ENCODE measurements at places on chromosomes 16 and 17. TPM values are rescaled to one million over a fixed set of nuclear protein-coding genes. Genes with fewer than 3 reads are reported as not detected.
A peak's percentile ranks its signal among the peaks of the same experiment; 100 is the strongest.

GRCh38 chr16:88806491-88807111 is 3.0 kb downstream of the CDT1 start:
- no peak for DNase-seq
- no peaks in the 10 kb centered on the region for H3K27me3 ChIP-seq
- H3K36me3 ChIP-seq, result no peaks in the 10 kb centered on the region
- no peak overlapping the region for H3K4me3 ChIP-seq
- no peak overlapping the region for H3K27ac ChIP-seq

- H3K4me3 ChIP-seq, result no peak overlapping the region
- H3K27me3 ChIP-seq, result no peaks in the 10 kb centered on the region
- H3K36me3 ChIP-seq, result no peaks in the 10 kb centered on the region
- no peak overlapping the region for H3K27ac ChIP-seq
- no peak for DNase-seq
Measured at GRCh38 chr17:2562162-2562858, 31.1 kb upstream of the PAFAH1B1 start.

DNA sequence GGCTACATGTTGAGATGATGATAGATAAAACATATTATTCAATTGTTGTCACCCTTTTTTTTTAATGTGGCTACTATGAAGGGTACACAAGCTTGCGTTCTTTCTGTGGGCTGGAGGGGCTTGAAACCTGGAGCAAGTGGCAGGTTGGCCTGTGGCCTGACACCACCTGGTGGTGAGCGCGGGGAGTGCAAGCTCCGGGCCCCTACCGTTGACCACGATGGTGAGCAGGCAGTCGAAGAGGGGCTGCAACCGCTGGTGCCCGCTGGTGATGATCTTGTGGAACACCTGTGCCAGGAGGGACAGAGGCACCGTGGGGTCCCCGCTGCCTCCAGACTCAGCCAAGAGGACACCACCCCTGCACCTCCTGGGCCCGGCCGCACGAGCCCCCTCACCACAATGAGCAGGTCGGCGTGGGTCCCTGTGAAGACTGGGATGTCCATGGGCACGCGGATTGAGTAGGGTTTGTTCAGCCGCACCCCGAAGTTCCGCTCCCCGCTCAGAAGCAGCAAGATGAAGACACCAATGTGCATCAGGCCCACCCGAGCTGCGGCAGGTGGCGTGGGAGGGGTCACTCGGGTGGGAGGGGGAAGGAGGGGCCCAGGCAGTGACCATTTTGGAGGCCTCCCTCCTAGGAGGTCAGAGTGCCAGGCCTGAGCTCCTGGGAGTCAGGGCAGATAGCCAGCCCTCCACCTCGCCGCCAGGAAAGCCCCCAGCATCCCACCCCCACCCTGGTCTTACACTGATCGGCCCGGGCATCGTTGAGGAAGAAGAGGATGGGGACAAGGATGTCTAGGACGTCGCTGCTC is 14.4 kb downstream of the HID1 start:
- no peaks in the 10 kb centered on the region for H3K27me3 ChIP-seq
- peaks cover 24% of the 10 kb centered on the region for H3K36me3 ChIP-seq
- no peak overlapping the region for H3K27ac ChIP-seq
- peaks cover 4% of the 10 kb centered on the region for H3K4me1 ChIP-seq

KRTAP3-2 gene
- total RNA-seq, result not detected

- no peaks in the 10 kb centered on the region for H3K4me1 ChIP-seq
- DNase-seq, result no peak
- no peaks in the 10 kb centered on the region for H3K36me3 ChIP-seq
- H3K27ac ChIP-seq, result no peak overlapping the region
Measured at GRCh38 chr17:78089576-78090281, 38.8 kb downstream of the TMC6 start.

DNA sequence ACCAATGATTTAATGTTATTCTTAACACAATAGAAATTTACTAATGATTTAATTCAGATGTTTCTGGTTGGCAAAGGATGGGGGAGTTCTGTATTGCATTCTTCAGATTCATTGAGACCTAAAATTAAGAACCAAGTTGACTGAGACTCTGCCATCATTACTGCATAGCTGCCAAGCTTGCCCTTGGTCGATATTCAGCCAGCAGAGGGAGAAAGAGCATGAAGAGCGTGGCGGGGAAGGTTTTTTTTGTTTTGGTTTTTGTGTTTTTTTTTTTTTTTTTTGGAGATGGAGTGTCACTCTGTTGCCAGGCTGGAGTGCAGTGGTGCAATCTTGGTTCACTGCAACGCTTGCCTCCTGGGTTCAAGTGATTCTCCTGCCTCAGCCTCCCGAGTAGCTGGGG is 659.4 kb upstream of the EEF2KMT start:
- H3K27ac ChIP-seq, result no peak overlapping the region
- no peak overlapping the region for H3K4me3 ChIP-seq
- H3K27me3 ChIP-seq, result no peaks in the 10 kb centered on the region
- H3K4me1 ChIP-seq, result no peaks in the 10 kb centered on the region

DNA sequence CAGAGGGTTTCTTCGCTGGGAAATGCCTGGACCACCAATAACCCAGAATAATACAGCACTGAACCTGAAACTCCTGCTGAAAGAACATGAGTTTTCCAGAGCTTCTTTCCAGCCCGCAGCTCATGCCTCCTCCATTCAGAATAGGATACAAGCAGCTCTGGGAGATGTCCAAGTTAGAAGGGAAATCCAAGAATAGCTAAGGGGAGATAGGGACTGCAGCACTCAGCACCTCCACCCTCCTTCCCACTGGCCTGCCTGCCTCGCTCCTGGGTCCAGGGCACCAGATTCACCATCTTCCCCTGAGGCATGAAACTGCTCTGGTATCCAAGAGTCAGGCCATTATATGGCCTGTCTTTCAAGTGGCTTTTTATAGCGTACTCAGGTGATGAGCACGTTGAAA is 4.1 kb downstream of the KRT31 start:
- no peak overlapping the region for H3K4me3 ChIP-seq
- no peaks in the 10 kb centered on the region for H3K36me3 ChIP-seq
- no peaks in the 10 kb centered on the region for H3K27me3 ChIP-seq
- no peak overlapping the region for H3K27ac ChIP-seq
- no peak for DNase-seq
- no peaks in the 10 kb centered on the region for H3K4me1 ChIP-seq

DNA sequence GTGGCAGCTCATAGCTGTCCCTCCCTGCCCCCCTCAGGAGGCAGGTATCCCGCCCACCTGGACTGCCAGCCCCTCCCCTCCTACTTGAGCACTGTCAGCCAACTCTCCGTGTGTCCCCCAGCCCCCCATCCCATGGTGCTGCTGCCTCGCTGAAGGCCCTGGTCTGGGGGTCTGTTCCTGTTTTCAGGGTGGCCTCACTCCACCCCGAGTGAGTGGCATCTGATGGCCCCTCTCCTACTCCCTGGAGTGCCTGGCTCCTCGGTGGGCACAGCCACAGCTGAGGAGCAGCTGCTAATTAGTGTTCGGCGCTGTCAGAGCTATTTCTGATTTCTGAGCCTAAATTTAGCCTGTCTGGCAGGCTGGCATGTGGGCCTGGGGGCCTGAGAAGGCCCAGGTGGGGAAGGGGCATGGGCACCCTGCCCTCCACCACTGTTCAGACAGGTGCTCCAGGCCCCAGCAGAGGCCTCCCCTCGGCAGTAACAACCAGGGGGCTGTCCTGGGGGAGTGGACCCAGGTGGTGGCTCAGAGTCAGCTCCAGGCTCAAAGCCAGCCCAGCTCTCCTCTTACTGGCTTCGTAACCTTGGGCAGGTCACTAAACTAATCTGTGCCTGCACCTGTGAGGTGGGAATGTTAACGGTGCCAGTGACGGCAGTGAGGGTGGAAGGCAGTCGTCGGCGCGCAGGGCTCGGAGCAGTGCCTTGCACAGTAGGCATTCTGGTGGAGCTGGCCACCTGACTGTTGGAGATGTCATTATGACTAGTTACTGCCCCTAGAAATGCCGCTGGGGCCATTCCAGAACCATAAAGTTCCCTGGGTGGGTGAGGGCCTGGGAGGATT is 6.5 kb downstream of the FMNL1 start:
- no peak for DNase-seq
- H3K4me3 ChIP-seq, result no peak overlapping the region
- H3K4me1 ChIP-seq, result peaks cover 25% of the 10 kb centered on the region

GRCh38 chr17:5869041-5869745 is 201.0 kb upstream of the WSCD1 start:
- H3K27me3 ChIP-seq, result no peaks in the 10 kb centered on the region
- H3K4me3 ChIP-seq, result no peak overlapping the region
- no peaks in the 10 kb centered on the region for H3K36me3 ChIP-seq
- no peak overlapping the region for H3K27ac ChIP-seq
- H3K4me1 ChIP-seq, result no peaks in the 10 kb centered on the region

DNA sequence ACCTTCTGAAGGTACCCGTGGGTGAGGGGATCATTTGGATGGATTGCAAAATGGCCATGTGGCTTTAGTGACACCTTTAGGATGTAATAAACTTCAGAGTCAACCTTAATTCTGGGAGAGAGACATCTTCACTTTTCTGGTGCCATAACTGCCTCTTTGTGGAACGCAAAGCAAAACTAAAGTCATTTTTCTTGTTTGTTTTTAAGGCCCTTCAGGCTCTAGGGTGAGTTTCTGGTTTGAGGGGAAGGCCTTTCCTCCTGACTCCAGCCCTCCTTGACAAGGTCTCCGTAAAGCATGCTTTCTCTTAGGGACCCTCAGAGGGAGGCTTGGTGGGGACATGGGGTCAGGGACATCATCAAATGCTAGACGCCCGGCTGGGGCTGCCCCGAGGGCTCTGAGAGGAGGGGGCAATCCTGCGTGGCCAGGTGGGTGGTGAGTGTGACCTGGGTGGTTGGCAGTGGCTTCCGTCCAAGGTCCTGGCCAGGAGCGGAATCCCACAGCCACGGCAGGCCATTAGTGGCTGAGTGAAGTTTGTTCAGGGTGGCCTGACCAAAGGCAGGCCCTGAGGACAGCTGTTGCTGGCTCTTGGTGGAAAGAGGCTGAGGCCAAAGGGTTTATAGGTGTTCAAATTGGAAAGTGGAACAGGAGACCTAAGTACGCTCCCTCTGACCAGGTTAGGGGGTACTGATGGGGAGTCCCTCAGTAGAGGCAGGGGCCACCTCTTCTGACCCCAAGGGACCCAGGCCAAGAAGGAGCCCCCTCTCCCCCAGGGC is 112.2 kb downstream of the METRNL start:
- DNase-seq, result no peak
- H3K4me3 ChIP-seq, result no peak overlapping the region
- H3K27ac ChIP-seq, result no peak overlapping the region
- no peaks in the 10 kb centered on the region for H3K27me3 ChIP-seq
- no peaks in the 10 kb centered on the region for H3K36me3 ChIP-seq
- H3K4me1 ChIP-seq, result no peaks in the 10 kb centered on the region

DNA sequence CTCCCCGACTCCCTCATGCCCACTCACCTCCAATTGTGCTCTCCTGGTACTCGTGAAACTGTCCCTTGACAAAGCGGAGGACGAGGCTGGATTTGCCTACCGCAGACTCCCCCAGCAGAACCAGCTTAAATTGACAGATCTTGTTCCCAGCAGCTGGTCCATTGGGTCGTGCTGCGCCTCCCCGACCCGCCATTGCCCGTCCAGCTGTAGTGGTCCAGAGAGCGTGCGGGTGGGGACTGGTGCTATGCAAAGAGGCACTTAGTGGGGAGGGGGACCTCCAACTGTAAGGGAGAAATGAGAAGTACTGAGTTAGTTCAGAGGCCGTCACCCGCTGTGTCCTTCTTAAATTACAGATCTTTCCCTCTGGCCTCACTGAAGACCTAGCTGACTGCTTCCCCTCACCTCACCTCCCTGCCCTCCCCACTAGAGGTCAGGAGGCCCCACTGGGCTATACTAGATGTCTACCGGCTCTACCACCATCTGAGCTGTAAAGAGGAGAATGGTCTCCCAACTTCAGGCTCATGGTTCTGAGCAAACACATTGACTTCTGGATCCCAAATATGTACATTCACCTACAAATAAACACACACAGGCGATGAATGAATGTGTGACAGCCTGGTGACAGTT is 7.8 kb downstream of the HSPB9 start:
- peak overlapping the region; percentile 31 for H3K27ac ChIP-seq
- no peak overlapping the region for H3K4me3 ChIP-seq
- peaks cover 21% of the 10 kb centered on the region for H3K36me3 ChIP-seq
- H3K27me3 ChIP-seq, result no peaks in the 10 kb centered on the region

KRTAP1-5 gene
- total RNA-seq, result not detected

- H3K27me3 ChIP-seq, result no peaks in the 10 kb centered on the region
- no peaks in the 10 kb centered on the region for H3K36me3 ChIP-seq
- no peak for DNase-seq
- H3K27ac ChIP-seq, result no peak overlapping the region
- H3K4me1 ChIP-seq, result no peaks in the 10 kb centered on the region
Measured at GRCh38 chr17:34098699-34099098, 156.4 kb upstream of the CCL2 start.

GRCh38 chr17:80818871-80819270 is 172.8 kb upstream of the CHMP6 start:
- H3K4me3 ChIP-seq, result no peak overlapping the region
- H3K27ac ChIP-seq, result no peak overlapping the region
- DNase-seq, result no peak
- H3K36me3 ChIP-seq, result no peaks in the 10 kb centered on the region
- no peaks in the 10 kb centered on the region for H3K4me1 ChIP-seq
- no peaks in the 10 kb centered on the region for H3K27me3 ChIP-seq

MYH8 gene
- not detected for total RNA-seq

KRTAP4-4 gene
- not detected for total RNA-seq

LONP2 gene
- 59.1 TPM for total RNA-seq

- H3K27ac ChIP-seq, result no peak overlapping the region
- peaks cover 5% of the 10 kb centered on the region for H3K4me1 ChIP-seq
- no peaks in the 10 kb centered on the region for H3K27me3 ChIP-seq
Measured at GRCh38 chr16:49756775-49757558, 98.9 kb downstream of the ZNF423 start.

LPO gene
- total RNA-seq, result not detected

CCDC57 gene
- total RNA-seq, result 24.1 TPM
